ENCODE measurements at places on chromosomes 7 and 10.

DNA sequence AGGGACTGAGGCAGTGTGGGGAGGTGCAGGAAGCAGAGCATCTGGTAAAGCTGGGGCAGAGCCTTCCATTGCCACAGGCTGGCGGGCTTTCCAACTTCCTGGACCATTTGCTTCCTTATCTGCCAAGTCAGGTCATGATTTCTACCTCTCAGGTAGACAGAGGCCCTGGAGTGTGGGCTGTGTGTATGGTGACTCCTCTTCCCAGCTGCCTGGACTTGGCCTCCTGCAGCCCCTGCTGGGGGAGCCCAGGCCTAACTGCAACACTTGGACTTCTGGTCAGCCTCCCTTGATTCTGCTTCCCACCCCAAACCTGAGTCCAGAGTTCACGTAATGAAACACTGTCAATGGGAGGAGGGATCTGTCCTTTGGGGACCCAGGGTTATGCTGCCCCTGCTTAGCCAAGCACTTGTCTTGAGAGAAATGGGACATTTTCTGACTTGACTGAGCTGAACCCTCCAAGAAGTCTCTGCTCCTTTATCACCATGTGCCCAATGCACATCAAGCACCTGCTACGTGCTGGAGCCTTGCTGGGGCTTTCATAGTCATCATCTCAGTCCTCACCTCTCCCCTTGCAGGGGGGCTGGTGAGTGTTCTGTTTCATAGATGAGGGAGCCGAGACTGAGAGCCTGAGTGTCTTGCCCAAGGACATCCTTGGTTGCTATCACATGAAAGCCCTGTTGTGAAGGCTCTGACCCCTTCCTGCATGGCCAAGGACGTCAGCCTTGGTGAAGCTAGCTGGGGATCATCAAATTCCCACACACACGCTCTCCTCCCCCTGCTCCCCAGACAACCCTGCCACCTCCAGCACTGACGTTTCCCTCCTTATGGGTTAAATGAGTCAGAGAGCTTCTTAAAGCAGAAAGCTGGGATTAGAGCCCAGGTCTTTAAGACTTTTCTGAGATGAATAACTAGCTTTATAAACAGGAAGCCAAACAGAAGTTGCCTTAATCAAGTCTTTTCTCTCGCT lies 3.4 kb downstream of the CLEC2L start:
- DNase-seq = no peak

DNA sequence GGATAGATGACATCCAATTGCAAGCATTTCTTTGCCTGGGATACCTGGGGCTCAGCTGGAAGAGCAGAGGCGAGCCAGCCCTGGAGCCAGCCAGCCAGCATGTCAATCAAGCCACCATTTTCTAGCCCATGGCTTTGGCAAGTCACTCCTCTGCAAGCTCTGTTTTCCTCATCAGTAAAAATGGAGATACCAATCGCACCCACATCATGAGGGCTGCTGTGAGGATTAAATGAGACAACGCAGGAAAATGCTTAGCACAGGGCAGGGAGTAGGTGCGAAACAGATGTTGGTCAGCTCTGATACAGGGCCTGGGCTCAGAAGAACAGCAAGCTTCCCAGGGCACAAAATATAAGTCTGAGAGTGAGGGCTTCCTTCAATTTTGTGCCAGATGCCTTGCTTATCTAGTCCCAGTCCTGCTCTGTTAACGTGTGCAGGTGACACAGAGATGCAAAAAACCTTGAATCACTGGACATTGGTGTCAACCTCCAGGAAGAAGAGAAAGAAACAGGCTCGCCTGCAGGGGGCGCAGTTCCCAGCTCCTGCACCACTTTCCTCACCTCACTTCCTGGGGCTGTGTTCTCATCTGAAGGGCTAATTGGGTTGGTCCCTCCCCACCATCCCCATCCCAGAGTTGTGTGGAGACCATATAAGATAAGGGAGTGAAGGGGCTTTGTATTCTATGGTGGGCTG lies 72.8 kb upstream of the CACUL1 start:
- no peak for DNase-seq

DNA sequence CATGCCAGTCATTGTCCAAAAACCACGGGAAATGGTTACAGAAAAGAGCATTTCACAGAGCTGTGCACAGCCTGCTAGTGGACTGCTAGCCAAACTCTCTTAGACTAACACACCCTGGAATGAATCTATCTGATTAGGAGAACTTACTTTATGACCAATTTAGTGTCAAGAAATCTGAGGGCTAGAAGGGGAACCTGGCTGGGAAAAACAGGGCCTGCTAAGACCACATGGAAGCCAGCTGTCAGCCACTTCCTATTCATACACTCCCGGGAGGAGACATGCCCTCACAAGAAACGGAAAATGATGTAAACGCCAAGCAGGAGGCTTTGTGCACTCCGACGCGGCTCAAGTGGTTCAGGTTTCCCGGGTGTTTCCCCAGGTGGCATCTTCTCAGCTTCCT lies 54.8 kb downstream of the MPP7 start:
- DNase-seq = no peak

DNA sequence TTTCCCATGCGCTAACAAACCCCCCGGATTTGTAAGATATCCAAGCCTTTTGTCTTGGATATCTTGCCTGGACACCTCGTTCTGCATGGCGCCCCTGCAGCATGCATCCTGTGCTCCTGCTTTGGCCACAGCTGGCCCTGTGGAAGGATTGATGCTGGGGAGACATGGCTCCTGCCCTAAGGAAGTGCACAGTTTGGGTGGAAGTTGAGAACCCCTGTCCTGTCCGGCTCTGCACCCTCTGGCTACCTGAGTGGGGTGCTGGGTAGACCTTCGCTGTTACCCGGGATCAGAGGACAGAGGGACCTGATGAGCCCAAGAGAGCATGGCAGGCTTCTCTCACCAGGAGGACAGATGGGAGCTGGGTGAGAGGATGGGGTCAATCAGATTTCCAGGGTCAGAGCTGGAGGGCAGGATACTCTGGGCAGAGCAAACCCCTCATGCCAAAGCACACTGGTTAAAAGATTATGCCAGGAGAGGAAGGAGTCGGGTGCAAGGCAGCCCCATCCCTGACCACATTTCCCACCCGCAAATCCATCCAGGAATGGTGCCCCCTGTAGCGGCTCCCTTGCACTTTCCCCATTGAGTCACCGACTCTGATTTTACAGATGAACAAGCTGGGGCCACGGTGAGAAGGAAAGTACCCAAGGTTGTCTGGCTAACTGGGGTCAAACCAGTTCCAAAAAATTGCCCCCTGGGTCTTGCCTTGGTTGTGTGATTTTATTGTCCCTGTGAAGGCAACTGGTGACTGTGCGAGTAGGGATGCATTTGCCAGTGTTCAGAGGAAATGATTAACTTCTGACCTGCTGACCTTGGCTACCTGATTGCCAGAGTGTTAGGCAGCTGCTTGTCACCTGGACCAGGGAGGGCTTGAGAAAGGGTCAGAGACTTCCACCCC lies 290.1 kb upstream of the ZMIZ1 start:
- no peak for DNase-seq

GRCh38 chr7:152925412-152926147 lies 166.0 kb downstream of the ACTR3B start:
- no peak for DNase-seq

DNA sequence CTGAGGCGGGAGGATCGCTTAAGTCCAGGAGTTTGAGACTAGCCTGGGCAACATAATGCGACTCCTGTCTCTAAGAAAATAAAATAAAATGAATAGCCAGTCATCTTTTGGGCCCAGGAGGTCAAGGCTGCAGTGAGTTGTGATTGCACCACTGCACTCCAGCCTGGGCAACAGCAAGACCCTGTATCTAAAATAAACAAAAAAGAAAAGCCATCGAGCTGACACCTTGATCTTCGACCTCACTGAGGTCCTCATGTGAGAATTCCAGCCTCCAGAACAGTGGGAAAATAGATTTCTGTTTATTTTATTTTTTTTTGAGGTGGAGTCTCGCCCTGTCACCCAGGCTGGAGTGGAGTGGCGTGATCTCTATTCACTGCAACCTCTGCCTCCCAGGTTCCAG lies 301.5 kb upstream of the GALNT17 start:
- DNase-seq = no peak

GRCh38 chr7:117741962-117742361 lies 131.3 kb downstream of the CTTNBP2 start:
- no peak for DNase-seq

DNA sequence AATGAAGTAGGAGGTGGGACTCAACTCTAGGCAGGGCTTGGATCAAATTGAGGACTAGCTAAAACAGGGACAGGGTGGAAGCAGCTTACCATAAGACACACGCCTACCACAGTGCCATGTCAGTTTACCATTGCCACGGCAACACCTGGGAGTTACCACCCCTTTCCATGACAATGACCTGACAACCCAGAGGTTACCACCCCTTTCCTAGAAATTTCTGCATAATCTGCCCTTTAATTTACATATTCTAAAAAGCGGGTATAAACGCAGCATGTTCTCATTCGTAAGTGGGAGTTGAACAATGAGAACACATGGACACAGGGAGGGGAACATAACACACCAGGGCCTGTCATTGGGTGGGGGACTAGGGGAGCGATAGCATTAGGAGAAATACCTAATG lies 72.7 kb downstream of the GCC1 start:
- DNase-seq = no peak

DNA sequence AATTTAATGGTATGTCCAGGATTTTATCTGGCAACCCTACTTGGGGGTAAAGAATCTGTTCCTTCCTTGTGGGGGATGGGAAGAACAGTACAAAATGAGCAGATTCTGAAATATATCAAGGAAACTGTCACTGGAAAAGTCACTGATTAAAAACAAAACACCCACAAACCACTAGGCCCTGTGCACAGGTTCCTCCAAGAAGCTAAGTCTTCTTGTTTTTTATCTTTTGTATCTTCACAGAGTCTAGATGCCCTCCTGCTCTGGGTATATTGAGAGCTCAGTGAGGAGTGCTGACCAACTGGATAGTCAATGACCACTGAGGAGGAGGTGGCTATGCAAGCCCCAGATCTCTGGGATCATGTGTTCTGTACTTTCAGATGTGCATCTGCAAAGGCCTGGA lies 86.8 kb upstream of the ANKRD1 start:
- DNase-seq = no peak

DNA sequence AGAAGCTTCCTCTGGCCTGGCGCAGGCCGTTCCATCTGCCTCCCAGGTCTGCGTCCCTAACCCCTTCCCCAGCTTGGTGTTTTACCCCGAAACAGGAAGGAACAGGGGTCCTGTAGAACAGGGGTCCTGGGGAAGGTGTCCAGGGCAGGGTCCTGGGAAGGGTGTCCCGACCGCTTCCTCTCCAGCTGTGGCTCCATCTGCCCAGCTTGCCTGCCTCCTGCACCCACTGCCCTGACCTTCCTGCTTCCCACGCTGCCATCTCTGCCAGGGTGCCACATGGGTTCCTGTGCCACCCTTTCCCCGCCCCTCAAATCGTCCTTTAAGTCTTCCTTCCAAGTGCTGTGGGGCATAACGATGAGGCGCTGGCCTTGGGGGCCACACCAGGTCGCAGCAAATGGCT lies 32.4 kb downstream of the WDR86 start:
- DNase-seq = no peak
